ENCODE measurements at places on chromosomes 6 and 20. TPM values are rescaled to one million over a fixed set of nuclear protein-coding genes. Genes with fewer than 3 reads are reported as not detected.

DNA sequence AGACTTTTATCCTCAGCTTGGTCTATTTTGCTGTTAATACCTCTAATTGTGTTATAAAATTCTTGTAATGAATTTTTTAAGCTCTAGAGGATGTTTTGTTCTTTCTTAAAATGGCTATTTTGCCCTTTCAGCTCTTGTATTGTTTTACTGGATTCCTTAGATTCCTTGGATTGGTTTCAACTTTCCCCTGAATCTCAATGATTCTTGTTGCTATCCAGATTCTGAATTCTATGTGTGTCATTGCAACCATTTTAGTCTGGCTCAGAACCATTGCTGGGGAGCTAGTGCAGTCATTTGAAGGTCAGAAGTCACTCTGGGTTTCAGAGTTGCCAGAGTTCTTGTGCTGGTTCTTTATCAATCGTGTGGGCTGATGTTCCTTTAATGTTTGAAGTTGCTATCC, 37.1 kb downstream of the OTOR start:
- no peaks in the 10 kb centered on the region for H3K36me3 ChIP-seq
- peaks cover 29% of the 10 kb centered on the region for H3K27me3 ChIP-seq
- no peak for DNase-seq
- H3K4me3 ChIP-seq: no peak overlapping the region
- no peak overlapping the region for H3K27ac ChIP-seq

The HLA-DRA gene
- total RNA-seq: 4.7 TPM

The SNAP91 gene
- not detected for total RNA-seq

The GPLD1 gene
- total RNA-seq: 2.1 TPM

DNA sequence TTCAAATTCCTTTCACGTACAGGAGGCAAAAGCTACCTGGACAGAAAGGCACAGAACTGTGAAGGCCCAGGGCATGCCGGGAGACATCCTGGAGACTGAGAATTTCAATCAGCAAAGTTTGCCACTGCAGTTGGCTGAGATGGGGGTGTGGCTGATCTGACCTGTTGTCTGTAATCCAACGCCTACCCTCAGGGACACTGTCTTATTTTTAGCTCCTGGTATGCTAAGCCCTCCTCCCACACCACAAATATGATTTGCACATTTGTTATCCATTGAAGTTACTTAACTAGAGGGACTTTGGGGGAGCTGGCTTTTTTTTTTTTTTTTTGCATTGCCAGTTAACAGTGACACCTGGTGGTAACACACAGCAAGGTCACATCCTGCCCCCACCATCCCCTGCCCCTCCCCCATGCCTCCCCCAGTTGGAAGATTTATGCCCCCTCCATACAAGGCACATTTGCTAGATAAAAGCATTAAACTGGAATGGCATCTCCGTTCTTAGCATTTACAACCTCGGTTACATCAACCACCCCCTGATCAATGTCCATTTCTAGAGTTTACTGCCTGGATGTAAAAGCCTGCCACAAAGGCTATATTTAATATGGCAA, 40.4 kb downstream of the TTI1 start:
- H3K4me1 ChIP-seq: 0 out of 2 replicates have a peak, but pooled peaks cover 3% of the 10 kb centered on the region
- no peak overlapping the region for H3K4me3 ChIP-seq
- H3K27ac ChIP-seq: no peak overlapping the region
- no peaks in the 10 kb centered on the region for H3K27me3 ChIP-seq
- no peak for DNase-seq

GRCh38 chr6:105619971-105620741, 217.3 kb upstream of the PREP start:
- no peak overlapping the region for H3K27ac ChIP-seq
- H3K4me3 ChIP-seq: no peak overlapping the region
- H3K27me3 ChIP-seq: no peaks in the 10 kb centered on the region
- no peaks in the 10 kb centered on the region for H3K36me3 ChIP-seq

DNA sequence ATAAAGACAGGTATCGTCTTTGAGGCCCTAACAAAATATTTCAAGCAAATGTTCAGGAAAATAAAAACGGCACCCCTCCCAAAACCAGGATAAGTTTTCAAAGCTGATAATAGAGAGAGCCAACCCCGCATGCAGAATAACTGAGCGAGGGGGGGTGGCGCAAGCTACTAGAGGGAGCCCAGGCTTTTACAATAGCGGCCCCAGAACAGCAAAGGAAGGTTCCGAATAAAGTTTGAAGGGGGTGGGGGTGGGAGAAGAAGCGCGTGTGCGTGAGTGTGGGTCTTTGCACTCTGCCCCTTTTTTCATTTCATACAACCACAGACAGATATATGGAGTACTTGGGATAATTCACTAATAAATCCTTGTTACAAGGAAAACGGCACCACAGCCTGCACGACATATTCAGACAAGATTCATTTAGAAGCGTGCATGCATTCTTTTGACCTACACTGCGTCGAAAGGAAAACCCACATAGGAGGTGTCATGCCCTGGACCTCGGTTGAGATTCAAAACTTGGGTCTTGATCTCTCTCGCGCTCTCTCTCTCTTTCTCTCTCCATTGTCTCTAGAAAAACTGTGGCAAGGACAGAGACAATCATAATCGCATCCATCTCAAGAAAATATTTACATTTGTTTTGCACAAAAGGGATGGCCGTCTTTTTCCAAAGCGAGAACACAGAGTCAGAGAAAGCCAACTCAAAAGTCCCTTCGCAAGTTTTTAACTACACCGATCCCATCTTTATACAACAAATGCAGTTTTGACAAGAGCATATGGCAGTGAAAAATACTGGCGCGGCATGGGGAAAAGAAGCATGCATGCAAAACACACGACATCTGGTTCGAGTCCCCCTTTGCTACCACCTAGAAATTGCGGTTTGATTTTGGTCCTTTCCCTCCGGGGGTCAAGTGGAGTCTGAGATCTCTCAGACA, 1.6 kb downstream of the OLIG3 start:
- no peaks in the 10 kb centered on the region for H3K4me1 ChIP-seq
- H3K27ac ChIP-seq: no peak overlapping the region
- H3K36me3 ChIP-seq: no peaks in the 10 kb centered on the region
- no peak for DNase-seq

The FRS3 gene
- total RNA-seq: 5.9 TPM

DNA sequence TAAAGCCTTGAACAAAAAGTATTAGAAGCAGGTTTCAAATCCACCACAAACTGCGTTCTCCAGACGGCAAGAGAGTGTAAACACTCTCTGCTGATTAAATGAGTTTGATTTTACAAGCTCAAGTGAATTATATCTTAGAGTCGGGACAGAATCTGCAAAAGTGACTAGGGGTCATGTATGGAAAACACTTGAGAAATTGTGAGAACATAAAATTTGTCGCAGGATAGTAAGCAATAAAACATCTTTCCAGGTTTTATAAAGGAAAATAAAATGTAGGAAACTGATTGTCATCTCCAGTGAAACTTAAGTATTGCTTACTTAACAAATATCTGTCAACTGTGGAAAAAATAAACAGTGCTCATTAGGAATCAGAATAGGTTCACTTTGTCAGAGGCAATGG, 374.2 kb downstream of the ARHGAP18 start:
- no peak overlapping the region for H3K4me3 ChIP-seq
- H3K27ac ChIP-seq: no peak overlapping the region
- H3K27me3 ChIP-seq: no peaks in the 10 kb centered on the region

- H3K27me3 ChIP-seq: no peaks in the 10 kb centered on the region
- H3K4me1 ChIP-seq: no peaks in the 10 kb centered on the region
- no peaks in the 10 kb centered on the region for H3K36me3 ChIP-seq
- DNase-seq: no peak
Measured at GRCh38 chr6:147429794-147430193, 78.7 kb upstream of the SAMD5 start.

- no peak for DNase-seq
- no peaks in the 10 kb centered on the region for H3K36me3 ChIP-seq
- H3K27ac ChIP-seq: no peak overlapping the region
Measured at GRCh38 chr20:33280775-33281174, 2.2 kb upstream of the BPIFB1 start.

- no peak overlapping the region for H3K4me3 ChIP-seq
- no peaks in the 10 kb centered on the region for H3K36me3 ChIP-seq
Measured at GRCh38 chr20:47454298-47455132, 47.2 kb upstream of the NCOA3 start.

- no peak overlapping the region for H3K4me3 ChIP-seq
- no peaks in the 10 kb centered on the region for H3K4me1 ChIP-seq
- H3K36me3 ChIP-seq: no peaks in the 10 kb centered on the region
- DNase-seq: no peak
Measured at GRCh38 chr6:165605182-165605875, 57.7 kb downstream of the PDE10A start.

DNA sequence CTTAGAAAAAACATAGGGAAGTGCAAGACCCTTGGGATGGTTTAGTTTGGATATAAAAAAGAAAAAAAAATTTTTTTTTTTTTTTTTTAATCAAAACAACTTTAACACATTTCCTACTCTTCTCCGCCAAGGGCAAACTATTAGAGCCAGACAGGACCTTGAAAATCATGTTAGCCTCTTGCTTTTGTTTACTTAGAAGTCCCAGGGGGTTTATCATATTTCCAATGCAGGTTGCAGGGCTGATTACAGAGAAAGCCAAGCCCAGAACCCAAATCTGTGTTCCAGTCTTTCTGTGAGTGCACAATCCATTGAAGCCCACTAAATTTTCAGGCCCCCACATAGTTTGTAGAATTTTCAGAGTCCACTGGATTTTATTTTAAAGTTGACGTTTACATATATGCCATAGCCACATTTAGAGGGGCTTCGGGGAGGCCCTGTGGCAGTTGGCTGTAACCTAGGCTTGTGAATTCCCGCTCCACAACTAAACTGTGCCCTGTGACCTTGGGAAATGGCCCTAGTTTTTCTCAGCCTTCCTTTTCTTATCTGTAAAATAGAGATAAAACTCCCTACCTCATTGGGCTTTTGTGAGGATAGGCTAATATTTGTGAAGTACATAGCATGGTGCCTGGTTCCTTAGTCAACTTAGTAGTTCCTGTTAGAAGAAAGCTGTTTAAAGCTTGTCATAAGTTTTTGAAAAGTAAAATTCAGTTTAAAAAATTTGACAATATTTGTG, 55.7 kb downstream of the NCOA7 start:
- H3K4me3 ChIP-seq: no peak overlapping the region
- DNase-seq: no peak
- H3K36me3 ChIP-seq: no peaks in the 10 kb centered on the region
- H3K4me1 ChIP-seq: no peaks in the 10 kb centered on the region
- H3K27me3 ChIP-seq: no peaks in the 10 kb centered on the region
- no peak overlapping the region for H3K27ac ChIP-seq

The RAET1G gene
- total RNA-seq: 0.37 TPM

DNA sequence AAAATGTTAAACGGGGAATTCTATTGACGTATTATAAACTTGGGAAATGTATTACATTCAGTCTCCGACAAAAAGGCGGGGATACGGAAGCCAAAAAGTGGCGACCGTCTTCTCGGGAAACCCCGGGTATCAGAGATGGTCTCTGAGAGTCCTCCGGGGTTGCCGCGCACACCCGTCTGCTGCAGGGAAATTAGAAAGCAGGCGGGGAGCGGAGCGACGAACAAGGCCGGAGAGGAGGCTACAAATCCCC, 1.5 kb downstream of the SALL4 start:
- DNase-seq: no peak
- H3K27me3 ChIP-seq: no peaks in the 10 kb centered on the region
- no peaks in the 10 kb centered on the region for H3K36me3 ChIP-seq

- H3K36me3 ChIP-seq: no peaks in the 10 kb centered on the region
- H3K27me3 ChIP-seq: no peaks in the 10 kb centered on the region
- H3K27ac ChIP-seq: no peak overlapping the region
- no peak overlapping the region for H3K4me3 ChIP-seq
- H3K4me1 ChIP-seq: peaks cover 58% of the 10 kb centered on the region
- DNase-seq: no peak
Measured at GRCh38 chr6:158056355-158056754, 74.7 kb downstream of the SYNJ2 start.

- no peak for DNase-seq
- no peaks in the 10 kb centered on the region for H3K27me3 ChIP-seq
- no peak overlapping the region for H3K4me3 ChIP-seq
Measured at GRCh38 chr6:25404693-25405169, 125.6 kb downstream of the CARMIL1 start.

DNA sequence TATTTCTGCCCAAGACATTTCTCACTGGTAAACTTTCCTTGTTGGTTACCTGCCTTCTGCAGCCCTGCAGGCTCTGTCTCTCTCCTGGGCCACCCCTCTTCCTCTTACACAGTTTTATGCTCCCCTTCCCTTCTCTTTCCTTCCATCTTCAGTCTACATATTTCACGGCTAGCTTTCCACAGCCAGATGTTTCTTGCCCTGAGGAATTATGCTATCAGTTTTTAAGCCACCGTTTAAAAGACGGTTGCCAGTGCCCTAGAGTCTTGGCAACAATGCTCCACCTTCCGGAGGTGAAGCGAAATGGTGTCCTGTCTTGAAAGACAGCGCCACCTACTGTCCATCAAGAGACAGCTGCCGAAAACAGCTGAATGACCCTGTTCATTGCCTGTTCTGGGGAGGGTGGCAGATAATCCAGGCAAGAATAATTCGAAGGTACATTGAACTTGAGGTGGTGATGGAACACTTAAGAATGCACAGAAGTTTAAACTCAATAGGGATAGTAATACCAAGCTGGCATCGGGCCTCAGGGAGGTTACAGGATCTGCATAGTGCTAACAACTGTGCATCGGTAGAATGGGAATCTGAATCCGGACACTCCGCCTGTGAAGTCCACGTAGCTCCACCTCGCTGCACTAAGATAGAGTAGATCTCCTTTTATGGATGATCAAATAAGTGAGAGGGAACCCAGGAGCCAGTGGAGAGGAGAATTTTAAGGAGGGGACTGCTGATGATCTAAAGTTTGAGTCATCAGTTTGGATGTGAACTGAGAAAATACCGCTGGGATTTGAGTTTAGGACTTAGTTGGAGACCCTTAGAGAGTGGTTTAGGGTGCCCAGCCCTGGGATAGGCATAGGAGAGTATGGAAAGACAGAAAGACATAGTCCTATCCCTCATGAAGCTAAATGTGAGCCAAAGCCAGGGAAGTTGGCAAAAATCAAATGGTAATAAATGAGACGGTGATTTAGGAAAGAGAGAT, 4.8 kb upstream of the TRIM40 start:
- H3K27me3 ChIP-seq: no peaks in the 10 kb centered on the region
- no peaks in the 10 kb centered on the region for H3K36me3 ChIP-seq
- H3K4me1 ChIP-seq: peaks cover 8% of the 10 kb centered on the region
- no peak overlapping the region for H3K4me3 ChIP-seq

DNA sequence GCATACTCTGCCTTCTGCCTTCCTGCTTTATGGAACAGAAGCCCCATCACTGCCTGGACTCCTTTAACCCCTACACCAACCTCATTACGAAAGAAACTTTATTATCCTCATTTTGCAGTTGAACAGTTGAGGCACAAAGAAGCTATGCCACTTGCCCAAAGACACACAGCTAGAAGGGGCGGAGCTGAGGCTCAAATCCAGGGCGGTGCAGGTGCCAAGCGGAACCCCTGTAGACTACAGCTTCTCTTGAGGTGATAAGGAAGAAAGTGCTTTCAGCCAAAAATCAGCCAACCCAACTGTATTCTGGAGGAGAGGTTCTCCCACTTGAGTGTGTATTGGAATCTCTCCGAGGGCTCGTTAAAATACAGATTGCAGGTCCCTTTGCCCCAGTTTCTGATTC, 90.5 kb downstream of the PRND start:
- DNase-seq: no peak
- no peaks in the 10 kb centered on the region for H3K36me3 ChIP-seq
- H3K27me3 ChIP-seq: no peaks in the 10 kb centered on the region
- peaks cover under 1% of the 10 kb centered on the region for H3K4me1 ChIP-seq
- H3K27ac ChIP-seq: no peak overlapping the region
- H3K4me3 ChIP-seq: no peak overlapping the region

- H3K27me3 ChIP-seq: no peaks in the 10 kb centered on the region
- H3K4me1 ChIP-seq: peaks cover 68% of the 10 kb centered on the region
- no peaks in the 10 kb centered on the region for H3K36me3 ChIP-seq
- no peak for DNase-seq
Measured at GRCh38 chr6:136607204-136607931, 57.1 kb upstream of the MAP7 start.

GRCh38 chr20:61534346-61534745, 282.3 kb downstream of the CDH4 start:
- H3K27ac ChIP-seq: no peak overlapping the region
- no peak overlapping the region for H3K4me3 ChIP-seq
- no peaks in the 10 kb centered on the region for H3K36me3 ChIP-seq
- H3K27me3 ChIP-seq: no peaks in the 10 kb centered on the region
- no peaks in the 10 kb centered on the region for H3K4me1 ChIP-seq
